ENCODE measurements at places on chromosomes 6 and 20. TPM values are rescaled to one million over a fixed set of nuclear protein-coding genes. Genes with fewer than 3 reads are reported as not detected.
A peak's percentile ranks its signal among the peaks of the same experiment; 100 is the strongest.

GRCh38 chr6:27591699-27592480 lies 119.0 kb upstream of the ZNF184 start:
- peak; percentile 77 for DNase-seq

GRCh38 chr6:20024316-20024673 lies 187.1 kb downstream of the ID4 start:
- no peak for DNase-seq

- DNase-seq = no peak
These were observed 23.5 kb upstream of the CCN6 start for GRCh38 chr6:112030206-112030960.

- DNase-seq = no peak
These were observed 157.3 kb downstream of the THBS2 start for GRCh38 chr6:169096388-169096787.

DNA sequence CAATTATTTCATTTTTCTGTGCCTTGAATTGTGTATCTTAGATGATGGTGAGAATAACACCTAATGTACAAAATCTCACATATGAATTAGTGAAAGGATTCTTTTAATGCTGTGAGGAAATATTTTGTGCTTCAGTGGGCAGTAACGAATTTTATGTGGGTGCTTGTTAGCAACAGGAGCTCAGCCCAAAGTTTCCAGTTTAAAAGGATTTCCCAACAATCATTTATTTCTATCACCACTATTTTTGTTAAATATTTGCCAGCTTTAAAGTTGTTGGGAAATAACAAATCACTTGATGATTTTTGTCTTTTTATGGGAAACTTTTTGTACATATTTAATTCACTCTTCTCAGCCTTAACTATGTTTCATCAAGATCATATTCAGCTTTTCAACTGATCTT lies 111.8 kb downstream of the QKI start:
- DNase-seq = no peak

DNA sequence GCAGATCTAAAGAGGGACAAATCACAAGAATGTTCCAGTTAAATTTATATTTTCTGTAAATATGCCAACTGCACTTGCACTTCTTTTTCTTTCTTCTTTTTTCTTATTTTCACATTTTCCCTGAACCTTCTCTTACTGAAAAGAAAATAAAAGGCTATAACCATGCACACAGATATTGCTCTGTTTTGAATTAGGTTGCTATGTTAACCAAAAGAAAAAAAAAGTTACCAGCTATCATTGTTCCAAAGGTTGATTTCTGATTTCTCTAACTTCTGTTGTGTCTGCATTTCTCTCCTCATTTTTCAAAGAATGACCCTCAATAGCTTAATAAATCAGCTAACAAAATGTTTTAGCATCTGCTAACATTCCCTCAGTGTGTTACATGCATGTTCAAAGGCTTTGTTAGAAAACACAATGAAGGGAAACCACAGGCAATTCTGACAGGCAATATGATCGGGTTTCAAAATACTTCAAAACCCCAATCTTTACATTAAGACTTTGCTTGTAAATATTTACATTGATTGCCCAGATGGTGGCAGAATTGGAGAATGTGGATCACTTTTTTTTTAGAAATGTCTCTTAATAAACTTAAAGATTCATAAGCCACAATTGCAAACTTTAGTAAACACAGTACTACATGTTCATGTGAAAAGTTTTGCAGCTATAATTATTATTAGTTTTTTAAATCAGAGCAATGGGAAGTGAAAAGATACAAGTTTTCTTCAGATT lies 928.3 kb upstream of the FLRT3 start:
- no peak for DNase-seq

GRCh38 chr20:23640018-23640601 lies 2.4 kb upstream of the CST3 start:
- DNase-seq = no peak

DNA sequence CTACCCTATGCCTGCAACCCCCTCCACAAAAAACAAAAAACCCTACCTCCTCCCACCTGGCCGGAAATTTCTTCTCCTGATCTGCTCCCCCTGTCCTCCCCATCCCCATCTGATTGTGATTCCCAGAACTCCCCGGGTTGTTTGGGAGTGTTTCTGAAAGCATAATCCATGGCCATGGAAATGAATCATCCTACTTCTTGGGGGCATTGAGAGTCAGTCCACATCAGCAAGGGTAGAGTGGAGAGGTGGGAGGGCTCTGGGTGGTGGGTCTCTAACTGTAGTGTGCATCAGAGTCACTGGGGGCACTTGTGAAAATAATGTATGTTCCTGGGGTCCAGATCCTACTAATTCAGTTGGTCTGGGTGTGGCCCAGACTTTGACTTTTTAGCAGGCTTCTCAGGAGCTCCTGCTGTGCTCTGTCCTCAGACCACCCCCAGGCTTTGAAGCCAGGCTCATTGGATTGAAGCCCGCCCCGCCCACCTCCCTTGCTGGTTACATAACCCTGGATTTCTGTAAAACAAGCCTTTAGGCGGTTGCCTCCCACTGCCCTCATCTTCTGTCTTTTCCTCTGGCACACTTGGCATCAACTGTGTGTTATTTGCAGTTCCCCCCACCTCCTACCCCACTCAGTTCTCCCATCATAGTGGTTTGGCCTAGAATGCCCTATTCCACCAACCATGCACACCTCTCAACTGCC lies 10.5 kb downstream of the PIGT start:
- DNase-seq = no peak

The ECT2L gene
- not detected for total RNA-seq

The ULBP3 gene
- total RNA-seq = 27.3 TPM

The C6orf52 gene
- total RNA-seq = 2.7 TPM

All from Daoy (cell line).